ENCODE measurements at places on chromosomes 16 and 17. TPM values are rescaled to one million over a fixed set of nuclear protein-coding genes. Genes with fewer than 3 reads are reported as not detected.
A peak's percentile ranks its signal among the peaks of the same experiment; 100 is the strongest.

SNX20 gene
- not detected for total RNA-seq

NPIPA7 gene
- total RNA-seq, result not detected

ATP6V0A1 gene
- 40.0 TPM for total RNA-seq

FBXW10B gene
- not detected for total RNA-seq

- DNase-seq, result peak; percentile 97
Measured at GRCh38 chr17:7214300-7215135, 5.1 kb downstream of the DLG4 start.

DNA sequence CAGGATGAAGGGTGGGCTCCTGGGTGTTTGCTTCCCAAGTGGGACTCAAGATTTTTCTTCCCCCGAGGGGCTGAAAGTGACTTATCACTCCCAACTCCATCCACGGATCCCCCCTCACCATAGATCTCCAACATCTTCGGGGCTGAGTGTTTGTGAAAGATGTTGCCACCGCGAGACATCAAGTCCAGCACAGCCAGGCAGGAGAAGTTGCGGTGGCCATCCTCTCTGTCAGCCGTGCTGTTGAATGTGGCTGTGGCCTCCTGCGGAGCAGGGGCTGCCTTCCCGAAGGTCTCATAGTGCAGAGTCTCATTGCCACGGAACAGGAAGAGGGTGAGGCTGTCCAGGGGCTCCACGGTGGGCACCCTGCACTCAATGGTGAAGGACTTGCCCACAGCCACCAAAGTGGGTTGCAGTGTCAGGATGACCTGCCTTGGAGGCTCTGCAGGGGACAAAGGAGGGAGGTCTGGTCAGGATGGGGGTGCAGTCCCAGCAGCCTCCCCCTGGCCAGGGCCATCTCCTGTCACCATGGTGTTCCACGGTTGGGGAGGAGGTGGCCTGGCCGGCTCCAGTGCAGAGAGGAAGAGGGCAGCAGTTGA lies 5.5 kb downstream of the PRR29 start:
- DNase-seq, result no peak

- DNase-seq, result peak; percentile 18
Measured at GRCh38 chr16:71781741-71782140, 26.9 kb downstream of the AP1G1 start.

DNA sequence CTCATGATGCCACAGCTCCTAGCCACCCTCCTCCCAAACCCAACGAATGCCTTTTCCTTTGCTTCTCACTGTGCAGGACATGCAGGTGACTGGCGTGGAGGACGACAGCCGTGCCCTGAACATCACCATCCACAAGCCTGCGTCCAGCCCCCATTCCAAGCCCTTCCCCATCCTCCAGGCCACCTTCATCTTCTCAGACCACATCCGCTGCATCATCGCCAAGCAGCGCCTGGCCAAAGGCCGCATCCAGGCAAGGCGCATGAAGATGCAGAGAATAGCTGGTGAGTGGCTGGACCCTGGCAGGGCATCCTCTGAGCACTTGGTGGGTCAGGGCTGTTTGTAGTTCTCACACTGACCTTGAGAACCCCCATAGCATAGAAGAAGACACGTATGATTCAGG lies 132.3 kb downstream of the SOCS1 start:
- no peak for DNase-seq

DNA sequence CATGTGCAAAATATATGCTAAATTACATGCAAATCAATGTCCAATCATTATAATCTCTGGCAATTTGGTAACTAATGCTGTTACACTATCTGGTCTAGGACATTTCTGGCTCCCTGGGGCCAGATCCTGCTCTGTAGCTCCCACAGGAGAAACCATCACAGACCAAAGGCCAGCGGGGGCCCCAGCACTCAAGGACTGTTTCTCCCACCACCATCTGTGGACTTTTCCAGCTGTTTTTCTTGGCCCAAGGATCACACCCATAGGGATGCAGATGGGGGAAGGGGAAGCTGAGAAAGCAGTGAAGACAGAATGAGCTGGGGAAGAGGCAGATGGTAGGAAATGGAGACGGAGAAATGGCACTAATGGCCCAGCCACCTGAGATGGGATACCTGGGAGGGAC lies at the start of gene HIGD1B:
HIGD1B (plus strand) TSS at position 298 of the 400 bp plus-strand sequence. CDS start 270 bp downstream, outside the sequence.
- DNase-seq, result no peak

DNA sequence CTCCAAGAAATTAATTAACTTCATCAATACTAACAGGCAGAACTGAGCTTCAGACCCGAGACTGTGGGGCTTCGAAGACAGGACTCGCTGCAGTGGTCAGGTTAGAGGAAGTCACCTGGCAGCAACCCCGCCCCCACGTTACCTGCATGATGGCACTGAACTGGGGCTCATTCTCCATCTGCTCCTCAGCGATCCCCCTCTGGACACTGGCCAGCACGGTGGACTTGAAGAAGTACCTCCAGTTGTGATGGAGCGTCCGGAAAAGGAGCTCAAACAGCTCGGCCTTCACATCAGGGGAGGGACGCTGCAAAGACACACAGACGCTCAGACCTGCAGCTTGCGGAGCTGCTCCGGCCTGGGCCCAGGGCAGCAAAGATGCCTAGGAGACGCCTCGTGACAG lies 40.9 kb upstream of the GSG1L start:
- no peak for DNase-seq

- DNase-seq, result peak; percentile 27
Measured at GRCh38 chr17:17994271-17995069, 21.8 kb downstream of the DRC3 start.

DNA sequence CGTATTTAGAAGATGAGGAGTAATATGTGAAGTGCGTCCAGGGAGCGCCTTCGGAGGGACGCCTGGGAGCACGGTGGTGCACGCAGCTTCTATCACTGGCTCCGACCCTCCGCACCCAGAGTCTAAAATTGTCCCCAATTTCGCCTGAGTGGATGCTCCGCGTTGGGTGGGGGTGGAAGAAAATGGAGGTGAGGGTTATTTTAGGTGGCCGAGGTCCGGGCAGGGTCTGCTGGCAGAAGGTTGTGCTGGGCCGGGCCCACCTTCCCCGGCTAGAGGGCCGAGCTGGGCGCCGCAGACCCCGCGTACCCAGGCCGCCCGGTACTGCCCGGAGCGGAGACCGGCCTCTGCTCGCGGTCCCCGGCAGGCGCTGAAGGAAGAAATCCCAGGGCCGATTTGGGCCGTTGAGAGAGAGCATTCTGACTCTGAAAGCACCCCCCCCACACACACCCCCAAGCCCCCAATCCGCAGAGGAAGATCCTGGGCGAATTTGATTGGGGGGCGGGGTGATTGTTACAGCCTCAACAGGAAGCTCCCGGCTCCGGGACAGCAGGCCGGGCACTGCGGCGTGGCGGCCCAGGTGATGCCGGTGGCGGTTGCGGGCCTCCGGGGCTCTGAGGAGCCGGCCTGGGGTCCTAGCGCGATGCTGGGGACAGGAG lies 3.0 kb downstream of the BAHCC1 start:
- DNase-seq, result no peak

DNA sequence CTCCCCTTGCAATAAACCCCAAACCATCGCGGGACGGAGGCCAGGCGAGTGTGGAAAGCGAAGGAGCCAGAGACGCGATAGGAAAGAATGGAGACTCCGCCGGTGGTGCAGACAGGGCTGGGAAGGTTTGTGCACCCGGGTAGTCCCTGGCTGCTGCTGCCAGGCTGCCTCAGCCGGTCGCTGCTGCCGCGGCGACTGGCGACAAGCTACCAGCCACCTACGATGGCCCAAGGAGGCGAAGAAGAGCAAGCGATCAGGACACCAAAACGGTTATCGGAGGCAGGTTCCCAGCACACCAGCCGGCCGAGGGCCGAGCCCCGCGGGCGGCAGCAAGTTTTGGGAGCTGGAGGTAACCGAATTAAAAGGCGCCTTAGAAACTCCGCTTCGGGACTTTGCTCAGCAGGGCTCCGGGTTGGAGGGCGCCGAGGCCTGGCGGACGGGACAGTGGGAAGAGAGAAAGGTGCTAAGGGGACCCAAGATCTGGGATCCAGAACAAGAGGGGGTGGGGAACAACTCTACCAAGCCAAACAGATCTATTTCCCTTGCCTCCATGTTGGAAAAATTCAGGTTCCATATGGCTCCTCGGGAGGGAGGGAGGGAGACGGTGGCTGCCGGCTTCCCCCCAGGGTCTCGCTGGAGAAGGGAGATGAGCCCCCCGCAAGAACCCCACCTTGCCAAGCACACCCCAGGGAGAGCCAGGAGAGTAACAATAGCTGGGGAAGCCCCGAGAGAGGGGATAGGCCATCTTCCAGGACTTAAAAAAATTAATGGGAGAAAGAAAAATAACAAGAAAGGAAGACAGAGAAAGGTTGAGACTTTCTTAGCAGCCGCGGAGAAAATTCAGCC lies 9.7 kb upstream of the HOXB2 start:
- peak; percentile 56 for DNase-seq

GRCh38 chr17:73071066-73071999 lies 21.2 kb downstream of the SLC39A11 start:
- DNase-seq, result peak; percentile 46

GRCh38 chr16:78375055-78375679 lies 275.7 kb downstream of the WWOX start:
- no peak for DNase-seq

- peak; percentile 67 for DNase-seq
Measured at GRCh38 chr17:1720856-1721386, 3.6 kb upstream of the WDR81 start.

GRCh38 chr17:16507918-16508533 lies 16.0 kb upstream of the LRRC75A start:
- no peak for DNase-seq

- DNase-seq, result no peak
Measured at GRCh38 chr17:62098623-62099231, 33.6 kb upstream of the MED13 start.
